NCI-H510A (cell line): ENCODE measurements at places on chromosomes 4 and X.

DNA sequence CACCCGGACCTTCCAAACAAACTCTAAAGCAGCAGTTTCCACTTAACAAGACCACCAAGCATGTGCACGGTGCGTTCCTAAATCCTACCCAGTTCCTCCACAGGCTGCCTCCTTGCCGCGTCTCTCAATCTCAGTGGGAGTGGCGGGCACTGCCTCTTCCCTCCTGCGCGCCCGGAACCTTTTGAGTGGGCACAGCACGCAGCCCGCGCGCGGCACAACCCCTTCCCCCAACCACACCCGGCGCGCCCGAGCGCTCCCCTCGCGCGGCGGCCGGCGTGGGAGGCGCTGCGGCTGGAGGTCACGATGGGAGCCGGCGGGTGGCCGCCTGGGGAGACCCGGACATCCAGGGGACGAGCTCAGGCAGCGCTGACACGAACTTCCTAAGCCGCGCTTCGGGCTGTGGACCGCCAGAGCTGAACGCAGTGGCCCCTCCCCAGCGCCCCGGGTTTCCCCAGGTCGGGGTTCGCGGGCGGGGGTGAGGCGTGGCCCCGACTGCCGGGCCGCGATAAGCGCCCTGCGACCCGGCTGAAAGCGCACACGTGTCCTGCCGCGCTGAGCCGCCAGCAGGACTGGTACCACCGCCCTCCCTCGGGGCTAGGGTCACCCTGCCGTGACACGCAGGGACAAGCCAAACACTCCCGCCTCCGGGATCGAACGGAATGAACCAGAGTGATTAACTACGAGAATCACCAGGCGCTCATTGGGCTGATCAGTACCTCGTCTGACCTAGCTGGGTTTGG, at the start of gene ABCG2:
ABCG2 (minus strand) TSS at position 151 of the 740 bp plus-strand sequence. CDS start 18,644 bp downstream, outside the sequence.
- no peak for DNase-seq

DNA sequence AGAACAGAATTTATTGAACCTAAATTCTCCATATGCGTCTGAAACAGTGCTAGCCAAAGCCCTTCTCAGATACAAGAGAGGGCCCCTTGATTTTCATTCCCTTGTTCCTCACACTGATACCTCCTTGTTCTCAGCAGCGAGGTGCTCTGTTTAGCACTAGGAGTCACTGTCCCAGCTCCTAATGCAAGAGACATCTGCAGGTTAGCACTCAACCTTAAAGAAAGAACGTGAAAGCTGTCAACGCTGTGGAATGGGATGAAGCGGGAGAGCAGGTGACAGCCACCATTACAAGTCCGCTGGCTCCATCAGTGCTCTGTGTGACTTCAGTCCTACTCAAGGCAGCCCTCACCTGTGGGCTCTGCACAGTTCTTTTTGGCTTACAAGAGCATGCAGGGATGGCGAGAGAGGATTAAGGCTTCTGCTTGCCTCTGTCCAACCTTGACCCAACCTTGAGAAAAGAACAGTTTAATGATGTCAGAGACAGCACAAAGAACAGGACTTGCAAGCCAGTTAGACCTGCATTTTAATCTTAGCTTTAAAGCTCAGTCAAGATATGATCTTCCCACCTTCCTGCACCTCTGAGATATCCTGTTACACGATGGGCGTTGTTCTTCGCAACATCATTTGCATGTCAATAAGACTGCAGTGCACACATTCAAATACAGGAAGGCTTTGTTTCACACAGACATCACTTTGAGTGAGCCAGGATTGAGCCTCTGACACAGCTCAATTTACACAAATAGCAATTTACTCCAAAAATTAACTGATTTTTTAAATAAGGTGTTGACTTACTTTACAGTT, 95.1 kb downstream of the ARSF start:
- no peak for DNase-seq

DNA sequence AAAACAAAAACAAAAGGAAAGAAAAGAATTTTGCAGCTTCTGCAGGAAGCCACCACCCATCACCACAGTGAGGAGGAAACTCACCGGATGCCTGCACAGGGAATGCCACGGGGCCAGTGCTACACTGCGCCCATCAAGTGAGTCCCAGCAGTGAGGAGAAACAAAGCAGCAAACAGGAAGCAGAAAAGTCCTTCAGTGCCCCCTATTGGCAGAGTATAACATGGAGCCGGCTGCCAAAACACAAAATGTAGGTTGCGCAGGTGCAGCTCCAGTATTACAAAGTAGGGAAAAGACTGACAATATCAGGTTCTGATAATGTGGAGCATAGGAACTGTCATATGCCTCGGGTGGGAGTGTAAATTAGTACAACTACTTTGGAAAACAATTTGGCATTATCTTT, 23.3 kb upstream of the SCML2 start:
- no peak for DNase-seq

DNA sequence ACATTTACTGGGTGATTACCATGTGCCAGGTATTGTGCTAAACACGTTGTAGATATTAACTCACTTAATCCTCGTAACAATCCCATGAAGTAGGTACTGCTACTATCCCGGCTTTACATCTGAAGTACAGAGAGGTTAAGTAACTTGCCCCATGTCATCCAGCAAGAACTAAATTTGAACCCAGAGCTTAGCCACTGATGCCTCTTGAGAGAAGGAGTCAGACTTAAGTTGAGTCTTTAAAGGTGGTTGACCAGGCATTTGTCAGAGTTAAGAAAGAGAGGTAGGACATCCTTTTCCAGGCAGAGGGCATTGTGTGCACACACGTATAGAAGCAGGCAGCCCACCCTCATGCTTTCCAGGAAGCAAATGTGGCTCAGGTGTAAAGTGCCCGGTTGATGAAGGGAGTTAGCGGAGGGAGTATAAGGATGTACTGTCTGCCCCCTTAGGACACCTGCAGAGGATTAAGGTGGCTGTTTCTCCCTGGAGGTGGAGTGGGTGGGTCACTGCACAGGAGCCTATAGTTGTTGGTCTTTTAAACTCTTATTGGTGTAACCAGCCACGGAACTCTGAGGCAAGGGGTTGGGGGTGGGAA, 335 bp upstream of the CD38 start:
- no peak for DNase-seq

DNA sequence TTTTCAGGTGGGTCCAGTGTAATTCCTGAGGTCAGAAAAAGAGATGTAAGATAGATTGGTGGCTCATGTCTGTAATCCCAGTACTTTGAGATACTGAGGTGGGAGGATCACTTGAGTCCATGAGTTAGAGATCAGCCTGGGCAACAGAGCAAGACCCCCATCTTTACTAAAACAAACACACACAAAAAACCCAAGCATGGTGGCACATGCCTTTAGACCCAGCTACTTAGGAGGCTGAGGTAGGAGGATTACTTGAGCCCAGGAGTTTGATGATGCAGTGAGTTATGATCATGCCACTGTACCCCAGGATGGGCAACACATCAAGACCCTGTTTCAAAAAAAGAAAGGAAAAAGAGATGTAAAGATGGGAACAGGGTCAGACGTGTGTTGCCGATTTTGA, 857.4 kb upstream of the NDST4 start:
- DNase-seq, result no peak

GRCh38 chr4:118398226-118399090, 45.7 kb upstream of the PRSS12 start:
- no peak for DNase-seq

DNA sequence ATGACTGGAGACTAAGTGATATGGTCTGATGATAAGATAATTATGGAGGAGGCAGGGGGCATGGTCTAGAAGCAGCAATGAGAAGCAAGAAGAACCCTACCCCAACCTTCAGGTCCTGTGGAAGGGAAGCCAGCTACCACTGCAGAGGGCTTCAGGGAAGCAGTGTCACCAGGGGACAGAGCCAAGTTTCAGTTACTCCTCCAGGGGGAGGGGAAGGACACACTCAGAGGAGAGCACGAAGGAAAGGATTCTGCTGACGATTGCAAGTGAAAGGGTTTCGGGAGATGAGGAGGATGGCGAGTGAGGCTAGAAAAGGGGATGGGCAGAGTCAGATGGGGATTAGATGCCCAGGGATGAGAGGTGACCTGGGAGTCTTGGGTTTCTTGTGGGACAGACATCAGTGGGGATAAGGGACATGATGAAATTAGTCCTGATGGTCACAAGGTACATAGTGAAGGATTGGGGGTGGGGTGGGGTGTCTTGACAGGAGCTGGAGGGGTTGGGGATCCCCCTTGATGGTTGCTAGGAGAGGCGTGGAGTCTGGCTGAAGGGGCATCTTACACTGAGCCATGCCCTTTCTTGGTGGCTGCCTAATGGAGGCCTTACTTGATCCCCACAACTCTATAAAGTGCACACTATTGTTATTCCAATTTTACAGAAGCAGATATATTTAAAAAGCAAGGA, 45.4 kb downstream of the TIGD4 start:
- DNase-seq, result no peak

DNA sequence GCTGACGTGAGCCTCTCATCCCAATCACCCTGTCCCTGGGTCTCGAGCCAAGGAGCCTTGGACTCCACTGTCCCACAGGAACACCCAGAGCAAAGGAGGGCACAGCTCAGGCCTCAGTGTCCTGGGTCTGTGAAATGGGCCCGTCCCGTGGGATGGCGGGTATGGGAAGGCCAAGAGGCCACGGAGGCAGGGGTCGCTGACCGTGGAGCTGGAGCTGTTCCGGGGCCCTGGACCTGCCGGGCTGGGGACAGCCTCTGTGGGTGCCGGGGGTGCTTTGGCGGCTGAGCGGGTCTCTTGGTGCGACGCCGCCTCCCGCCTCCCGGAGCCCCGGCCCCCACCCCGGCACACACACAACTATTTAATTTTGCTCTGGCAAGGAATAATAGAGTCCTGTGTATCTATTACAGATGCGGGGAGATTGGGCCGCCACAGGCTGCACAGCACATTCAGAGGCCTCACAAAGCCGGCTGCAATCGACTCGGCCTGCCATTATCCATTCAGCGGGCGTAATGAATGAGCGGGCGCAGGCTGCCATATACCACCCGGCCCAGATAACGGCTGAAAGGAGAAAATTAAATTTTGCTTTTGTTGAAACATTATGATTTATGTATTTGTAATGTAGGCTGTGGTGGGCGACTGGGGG, 83.9 kb upstream of the NKX1-1 start:
- DNase-seq, result no peak
